Aorta (tissue), 5 donors: ENCODE measurements at places on chromosomes 1 and 21. TPM values are rescaled to one million over a fixed set of nuclear protein-coding genes. Genes with fewer than 3 reads are reported as not detected.
A peak's percentile ranks its signal among the peaks of the same experiment; 100 is the strongest.

- no peak overlapping the region for H3K27ac ChIP-seq
- peak overlapping the region; percentile 95 for H3K4me3 ChIP-seq
- no peaks in the 10 kb centered on the region for H3K36me3 ChIP-seq
These were observed 722 bp downstream of the TUT4 start for GRCh38 chr1:52552236-52552504.

DNA sequence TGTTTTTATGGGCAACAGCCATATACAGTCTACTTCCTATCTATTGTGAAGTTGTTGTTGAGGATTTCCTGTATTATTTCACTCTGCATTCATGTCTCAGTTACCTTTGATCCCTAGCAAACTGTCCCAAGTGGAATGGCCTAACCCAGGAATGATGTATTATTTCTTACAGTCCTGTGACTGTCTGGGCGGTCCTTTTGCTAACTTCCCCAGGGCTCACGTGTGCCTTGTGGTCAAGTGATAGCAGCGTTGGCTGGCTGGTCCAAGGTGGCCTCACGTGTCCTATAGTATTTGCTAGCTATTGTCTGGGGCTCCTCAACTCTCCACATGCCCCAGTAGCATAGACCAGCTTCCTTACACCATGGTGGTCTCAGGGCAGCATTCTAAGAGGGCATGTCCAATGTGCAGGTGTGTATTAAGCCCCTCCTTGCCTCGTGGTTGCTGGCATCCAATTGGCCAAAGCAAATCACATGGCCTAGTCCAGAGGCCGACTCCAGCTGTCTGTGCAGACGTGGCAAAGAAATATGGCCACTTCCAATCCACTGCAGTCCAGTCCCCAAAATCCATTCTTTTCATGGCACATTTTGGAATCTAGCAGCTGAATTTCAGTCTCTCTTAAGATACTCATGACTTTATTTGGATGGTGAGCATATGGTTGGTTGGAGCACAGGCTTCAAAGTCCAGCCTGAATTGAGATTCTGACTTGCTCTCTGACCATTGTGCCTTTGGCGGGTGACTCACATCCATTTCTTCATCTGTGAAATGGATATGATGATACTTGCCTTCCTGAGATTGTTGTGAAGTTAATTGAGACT, 94.1 kb downstream of the GALNT2 start:
- no peak overlapping the region for H3K27ac ChIP-seq
- H3K36me3 ChIP-seq = no peaks in the 10 kb centered on the region
- no peak for DNase-seq
- H3K4me3 ChIP-seq = no peak overlapping the region
- H3K4me1 ChIP-seq = peaks cover 6% of the 10 kb centered on the region

DNA sequence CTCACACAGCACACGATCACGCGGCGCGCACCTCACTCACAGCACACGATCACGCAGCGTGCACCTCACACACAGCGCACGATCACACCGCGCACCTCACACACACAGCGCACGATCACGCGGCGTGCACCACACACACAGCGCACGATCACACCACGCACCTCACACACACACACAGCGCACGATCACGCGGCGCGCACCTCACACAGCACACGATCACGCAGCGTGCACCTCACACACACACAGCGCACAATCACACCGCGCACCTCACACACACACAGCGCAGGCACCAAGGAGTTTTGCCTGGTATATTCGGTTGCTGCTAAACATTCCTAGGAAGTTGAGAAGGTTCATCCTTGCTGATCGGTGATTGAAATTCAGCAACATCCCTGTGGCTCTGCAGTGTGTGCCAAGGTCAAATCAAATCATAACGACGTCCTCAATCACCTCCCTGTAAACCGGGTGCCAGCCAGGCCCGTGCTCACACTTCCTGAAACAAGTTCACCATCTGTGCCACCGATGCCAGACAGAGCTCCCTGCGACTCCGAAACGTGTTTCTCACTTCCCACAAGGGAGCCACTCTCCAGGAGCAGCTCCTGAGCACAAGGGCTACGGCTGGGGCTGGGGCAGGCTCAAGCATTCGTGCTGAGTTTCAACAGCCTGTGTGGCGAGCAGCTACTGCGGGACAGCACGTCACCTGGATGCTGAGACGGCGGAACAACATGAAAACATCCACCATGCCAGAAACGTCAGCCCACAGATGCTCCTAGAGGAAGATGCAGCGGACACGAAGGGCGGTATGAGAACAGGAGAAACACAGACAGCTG, 30.2 kb downstream of the WDR4 start:
- peak; percentile 67 for DNase-seq
- H3K27ac ChIP-seq = no peak overlapping the region
- no peaks in the 10 kb centered on the region for H3K27me3 ChIP-seq
- peaks cover 4% of the 10 kb centered on the region for H3K36me3 ChIP-seq
- no peak overlapping the region for H3K4me3 ChIP-seq

GRCh38 chr1:229557913-229558414, 543 bp downstream of the ABCB10 start:
- H3K27me3 ChIP-seq = no peaks in the 10 kb centered on the region
- DNase-seq = peak; percentile 84
- peak overlapping the region; percentile 98 for H3K4me3 ChIP-seq
- H3K27ac ChIP-seq = peak overlapping the region; percentile 79

GRCh38 chr1:53467391-53467790, 8.2 kb downstream of the DMRTB1 start:
- H3K27me3 ChIP-seq = no peaks in the 10 kb centered on the region
- no peaks in the 10 kb centered on the region for H3K4me1 ChIP-seq
- H3K4me3 ChIP-seq = no peak overlapping the region

GRCh38 chr1:166283190-166283589, 116.4 kb upstream of the FAM78B start:
- no peak overlapping the region for H3K27ac ChIP-seq

DNA sequence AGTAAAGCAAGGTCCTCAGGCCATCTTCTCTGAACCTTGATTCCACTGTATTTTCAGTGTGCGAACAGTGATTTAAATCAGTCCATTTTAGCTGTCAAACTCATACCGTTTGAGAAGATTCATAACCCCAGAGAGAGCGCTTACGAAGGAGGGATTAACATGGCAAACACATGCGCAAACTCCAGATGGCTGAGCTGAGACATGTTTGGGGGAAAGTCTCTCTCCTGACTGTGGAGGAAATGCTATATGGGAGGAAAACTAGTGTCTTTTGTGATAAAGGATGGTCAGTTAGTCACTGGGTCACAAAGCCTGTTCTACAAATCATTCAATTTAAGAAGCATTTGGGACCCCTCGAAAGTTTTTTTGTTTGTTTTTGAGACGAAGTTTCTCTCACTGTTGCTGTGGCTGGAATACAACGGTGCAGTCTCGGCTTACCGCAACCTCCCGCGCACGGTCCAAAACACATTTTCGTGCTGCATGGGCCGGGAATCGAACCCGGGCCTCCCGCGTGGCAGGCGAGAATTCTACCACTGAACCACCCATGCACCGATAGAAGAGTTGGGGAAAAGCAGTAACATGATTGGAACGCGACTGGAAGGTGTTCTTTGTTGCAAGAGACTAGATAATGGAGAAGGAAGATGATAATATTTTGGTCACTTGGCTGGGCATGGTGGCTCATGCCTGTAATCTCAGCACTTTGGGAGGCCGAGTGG, 58.4 kb upstream of the CXADR start:
- no peak for DNase-seq
- H3K36me3 ChIP-seq = no peaks in the 10 kb centered on the region
- peaks cover 1% of the 10 kb centered on the region for H3K4me1 ChIP-seq
- peak overlapping the region; percentile 30 for H3K27ac ChIP-seq

DNA sequence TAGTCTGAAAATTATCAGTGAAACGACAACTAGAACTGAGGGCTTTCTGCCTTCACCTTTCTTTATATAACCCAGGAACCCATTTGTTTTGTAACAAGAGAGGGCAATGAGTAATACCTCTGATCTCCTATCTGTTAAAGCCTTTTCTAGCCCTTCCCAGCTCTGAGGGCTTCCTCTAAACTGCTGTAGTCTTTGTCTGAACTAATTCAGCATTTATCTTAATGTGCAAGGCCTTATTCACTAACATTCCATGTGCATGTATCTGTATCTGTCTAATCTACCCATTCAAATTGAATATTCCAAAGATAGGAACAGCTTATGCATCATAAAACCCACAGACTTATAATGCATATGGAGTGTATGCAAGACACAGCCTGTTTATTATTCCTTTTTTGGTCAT, 167.1 kb downstream of the LYPLAL1 start:
- no peaks in the 10 kb centered on the region for H3K27me3 ChIP-seq
- no peaks in the 10 kb centered on the region for H3K4me1 ChIP-seq
- no peak overlapping the region for H3K27ac ChIP-seq
- no peaks in the 10 kb centered on the region for H3K36me3 ChIP-seq

DNA sequence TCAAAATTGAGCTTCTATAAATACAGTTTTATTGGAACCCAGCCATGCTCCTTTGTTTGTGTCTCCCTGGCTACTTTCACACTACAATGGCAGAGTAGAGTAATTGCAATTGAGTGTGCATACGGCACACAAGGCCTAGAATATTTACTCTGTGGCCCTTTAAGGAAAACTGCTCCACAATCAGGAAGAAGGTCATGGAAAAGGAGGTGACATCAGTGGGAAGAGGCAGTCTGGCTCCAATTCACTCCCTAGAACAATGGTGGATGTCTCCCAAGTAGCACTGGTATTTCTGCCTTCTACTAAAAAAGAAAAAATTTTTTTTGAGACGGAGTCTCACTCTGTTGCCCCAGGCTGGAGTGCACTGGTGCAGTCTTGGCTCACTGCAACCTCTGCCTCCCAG, 51.3 kb downstream of the KRTAP19-8 start:
- H3K27me3 ChIP-seq = no peaks in the 10 kb centered on the region
- H3K36me3 ChIP-seq = no peaks in the 10 kb centered on the region
- no peak overlapping the region for H3K4me3 ChIP-seq
- no peak for DNase-seq

GRCh38 chr1:88935522-88936222, 44.3 kb upstream of the GTF2B start:
- H3K4me1 ChIP-seq = no peaks in the 10 kb centered on the region
- H3K36me3 ChIP-seq = peaks cover 6% of the 10 kb centered on the region
- no peak overlapping the region for H3K27ac ChIP-seq
- H3K4me3 ChIP-seq = no peak overlapping the region

The CYP4A22 gene
- 0.23 TPM for total RNA-seq

The S1PR1 gene
- 51.3 TPM for total RNA-seq

The IVL gene
- total RNA-seq = not detected
